ENCODE measurements at places on chromosomes 3 and 15.

- no peak for DNase-seq
These were observed 9.3 kb downstream of the MKRN3 start for GRCh38 chr15:23574742-23575141.

- no peak for DNase-seq
These were observed 5.9 kb upstream of the ITPKA start for GRCh38 chr15:41487802-41488201.

DNA sequence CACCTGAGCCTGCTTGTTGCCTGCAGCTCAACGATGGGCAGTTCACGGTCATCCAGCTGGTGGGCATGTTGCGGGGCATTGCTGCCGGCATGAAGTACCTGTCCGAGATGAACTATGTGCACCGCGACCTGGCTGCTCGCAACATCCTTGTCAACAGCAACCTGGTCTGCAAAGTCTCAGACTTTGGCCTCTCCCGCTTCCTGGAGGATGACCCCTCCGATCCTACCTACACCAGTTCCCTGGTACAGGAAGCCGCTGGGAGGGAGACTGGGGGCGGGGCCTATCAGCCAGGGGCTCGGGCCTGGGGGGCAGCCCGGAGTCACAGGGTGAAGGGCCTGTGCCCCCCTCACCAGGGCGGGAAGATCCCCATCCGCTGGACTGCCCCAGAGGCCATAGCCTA lies 18.8 kb downstream of the EPHB3 start:
- no peak for DNase-seq

DNA sequence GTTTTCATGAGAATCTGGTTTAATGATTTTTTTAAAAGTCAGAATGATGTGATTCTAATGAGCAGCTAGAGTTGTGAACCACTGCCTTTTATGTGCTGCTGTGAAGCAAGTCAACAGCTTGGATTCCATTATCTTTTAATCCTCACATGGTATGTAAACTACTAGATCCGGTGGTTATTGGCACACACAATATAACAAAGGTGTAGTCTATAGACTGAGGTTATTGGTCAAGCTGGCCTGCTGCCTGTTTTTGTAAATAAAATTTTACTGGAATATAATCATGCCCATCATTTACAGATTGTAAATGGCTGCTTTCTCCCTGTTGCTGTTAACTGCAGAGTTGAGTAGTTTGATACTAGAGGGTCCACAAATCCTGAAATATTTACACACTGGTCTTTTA lies 103.1 kb downstream of the OTOL1 start:
- DNase-seq: no peak

GRCh38 chr15:91049378-91050127 lies 27.2 kb upstream of the VPS33B start:
- peak; percentile 74 for DNase-seq

DNA sequence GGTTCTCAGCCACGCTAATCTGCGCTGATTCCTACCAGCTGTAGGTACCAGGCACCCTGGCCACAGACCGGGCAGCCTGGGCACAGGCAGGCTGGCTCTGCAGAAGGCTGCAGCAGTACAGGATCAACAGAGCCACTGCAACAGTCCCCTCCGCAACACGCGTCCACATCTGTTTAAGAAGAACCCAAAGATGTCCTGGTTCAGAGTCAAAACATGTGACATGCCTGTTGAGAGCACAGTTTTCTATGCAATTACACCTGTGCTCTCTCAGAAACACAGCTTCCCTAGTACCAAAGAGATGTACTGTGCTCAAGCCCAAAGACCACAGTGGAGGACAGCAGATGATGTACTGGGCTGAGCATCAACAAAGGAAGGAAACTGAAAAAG lies 18.8 kb downstream of the LRIG1 start:
- no peak for DNase-seq

DNA sequence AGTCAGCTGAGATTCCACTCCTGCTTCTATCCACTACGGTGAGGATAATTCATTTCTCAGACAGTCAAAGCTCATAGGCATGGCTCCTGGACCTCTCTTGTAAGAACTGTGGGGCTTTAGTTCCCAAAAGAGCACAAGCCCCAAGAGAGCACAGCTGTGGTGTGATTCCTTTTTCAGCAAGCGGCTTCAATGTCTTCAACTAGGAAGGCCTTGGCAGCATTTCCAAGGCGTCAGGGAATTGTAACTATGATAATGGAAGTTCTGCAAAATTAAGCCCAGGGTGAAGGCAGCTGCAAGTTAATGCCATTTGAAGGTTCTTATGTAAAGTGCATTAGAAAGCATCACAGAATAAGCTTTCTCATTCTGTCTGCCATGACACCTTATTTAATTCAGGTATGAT lies 657.1 kb downstream of the GRM7 start:
- DNase-seq: no peak

GRCh38 chr3:120093911-120094775 lies at the start of gene GSK3B:
Gene GSK3B (minus strand): TSS chr3:120094447. CDS start chr3:120093434, 1,013 bp downstream.
- DNase-seq: peak; percentile 99

GRCh38 chr3:49500732-49501609 lies 30.9 kb downstream of the DAG1 start:
- DNase-seq: no peak

DNA sequence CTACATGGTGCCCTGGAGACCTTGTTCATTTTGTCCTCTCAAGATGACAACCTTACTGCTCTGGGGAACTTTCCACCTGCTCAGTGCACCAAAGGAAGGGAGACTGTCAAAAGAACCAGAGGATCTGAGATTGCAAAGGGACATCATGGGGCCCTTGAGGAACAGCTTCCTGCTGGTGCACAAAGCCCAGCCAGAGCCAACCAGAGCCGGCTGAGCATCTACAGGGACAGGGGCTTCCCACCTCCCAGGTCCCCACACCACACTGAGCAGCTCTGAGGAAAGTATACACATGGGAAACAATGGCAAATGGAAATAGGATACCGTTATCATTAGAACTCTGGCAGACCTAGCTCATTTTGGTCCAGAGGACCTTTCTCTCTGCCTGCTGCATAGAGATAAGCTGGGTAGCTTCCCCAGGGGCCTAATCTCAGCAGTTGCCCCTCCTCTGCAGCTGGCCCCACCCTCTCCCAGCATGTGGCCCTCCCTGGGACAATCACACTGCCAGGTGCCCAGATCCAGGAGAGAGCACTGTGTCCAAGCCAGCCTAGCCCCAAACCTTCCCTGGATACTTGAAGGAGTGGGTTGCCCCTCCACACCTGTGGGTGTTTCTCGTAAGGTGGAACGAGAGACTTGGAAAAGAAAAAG lies 123.4 kb upstream of the PRR20G start:
- DNase-seq: no peak

GRCh38 chr15:97991972-97992541 lies 31.6 kb downstream of the ARRDC4 start:
- no peak for DNase-seq

GRCh38 chr3:184738506-184738890 lies 26.6 kb upstream of the MAGEF1 start:
- DNase-seq: no peak

GRCh38 chr3:10173926-10174435 lies 9.3 kb downstream of the IRAK2 start:
- no peak for DNase-seq

GRCh38 chr3:38153221-38153620 lies 12.1 kb upstream of the OXSR1 start:
- DNase-seq: no peak

DNA sequence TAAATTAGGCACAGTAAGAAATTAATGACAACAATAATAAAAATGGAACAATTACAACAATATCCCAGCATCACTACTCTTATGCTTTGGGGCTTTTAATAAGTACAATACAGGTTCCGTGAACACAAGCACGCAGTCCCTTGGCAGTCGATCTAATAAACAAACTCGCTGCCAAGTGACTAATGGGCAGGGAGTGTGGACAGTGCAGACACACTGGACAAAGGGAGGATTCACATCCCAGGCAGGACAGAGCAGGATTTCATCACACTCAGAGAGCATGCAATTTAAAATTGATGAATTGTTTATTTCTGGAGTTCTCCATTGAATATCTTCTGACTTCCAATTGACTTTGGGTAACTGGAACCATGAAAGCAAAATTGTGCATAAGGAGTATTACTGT lies 524.1 kb upstream of the CFAP20DC start:
- no peak for DNase-seq

DNA sequence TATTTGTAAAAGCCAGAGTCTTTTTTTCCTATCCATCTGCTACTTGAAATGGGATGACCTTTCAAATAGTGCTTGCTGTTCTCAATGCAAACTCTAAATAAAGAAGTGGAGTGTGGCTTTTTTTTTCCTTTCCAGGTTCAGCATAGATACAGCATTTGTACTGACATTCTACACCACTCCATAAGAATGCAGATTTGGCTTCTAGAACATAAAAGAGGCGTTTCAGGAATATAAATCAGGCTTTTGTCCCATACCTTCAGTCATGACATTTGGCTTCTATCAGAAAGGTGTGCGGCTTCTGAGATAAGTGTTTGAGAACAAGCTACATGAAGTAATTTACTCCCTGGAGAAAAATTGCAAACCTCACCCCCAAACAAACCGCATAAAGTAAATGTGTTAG lies 553.1 kb downstream of the FHIT start:
- DNase-seq: no peak

DNA sequence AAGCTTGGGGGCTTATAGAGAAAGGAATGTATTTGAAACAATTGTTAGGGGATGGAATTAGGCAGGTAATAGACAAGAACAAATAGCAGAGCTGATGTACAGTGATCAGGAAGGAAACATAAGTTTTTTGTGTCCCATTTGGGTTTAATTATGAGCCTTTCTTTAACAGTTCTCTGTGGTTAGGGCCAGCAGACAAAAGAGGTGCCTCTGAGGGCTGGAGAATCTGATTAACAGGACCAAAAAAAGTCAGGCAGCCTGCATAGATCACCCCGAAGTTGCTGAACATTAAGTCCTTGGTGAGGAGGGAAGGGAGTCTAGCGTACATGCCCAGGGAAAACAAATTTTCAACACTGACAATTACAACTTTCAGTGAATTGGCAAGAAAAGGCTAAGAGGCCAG lies 88.6 kb upstream of the SPRED1 start:
- DNase-seq: no peak

- no peak for DNase-seq
These were observed 65.2 kb downstream of the FNDC3B start for GRCh38 chr3:172104471-172105072.

DNA sequence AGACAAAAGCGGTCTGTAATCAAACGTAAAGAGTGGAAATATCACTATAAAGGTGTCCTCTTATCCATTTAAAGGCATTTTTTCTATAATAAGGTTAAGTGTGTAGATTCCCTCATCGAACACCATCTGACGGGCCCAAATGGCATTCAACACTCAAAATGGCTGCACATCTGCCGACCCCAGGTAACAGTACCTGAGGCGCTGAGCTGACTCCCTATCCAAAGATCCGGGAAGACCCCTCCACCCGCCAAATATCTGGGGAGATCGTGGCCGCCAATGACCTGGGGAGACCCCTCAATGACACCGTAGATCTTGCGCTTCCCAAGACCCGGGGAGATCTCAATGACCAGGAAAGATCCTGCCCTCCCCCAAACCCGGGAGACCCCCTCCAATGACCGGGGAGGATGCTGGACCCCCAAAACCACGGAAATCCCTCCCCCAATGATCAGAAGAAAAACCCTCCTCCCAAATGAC lies 476 bp downstream of the IP6K2 start:
- DNase-seq: peak; percentile 65

DNA sequence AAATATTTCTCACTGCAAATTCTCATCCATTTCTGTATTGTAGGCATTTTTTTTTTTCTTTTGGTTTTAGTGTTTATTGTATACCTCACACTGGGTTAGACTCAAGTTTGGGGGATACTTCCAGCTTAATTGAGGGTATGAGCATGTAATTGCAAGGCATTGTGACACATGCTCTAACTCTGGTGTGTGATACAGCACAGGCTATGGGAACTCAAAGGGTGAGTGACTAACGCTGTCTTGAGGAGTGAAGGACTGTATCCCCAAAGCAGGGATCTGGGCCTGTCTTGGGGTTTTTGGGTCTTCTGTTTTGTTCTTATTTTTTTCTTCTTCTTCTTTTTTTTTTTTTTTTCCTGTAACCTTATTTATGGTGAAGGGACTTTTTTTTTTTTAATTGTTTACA lies 26.9 kb downstream of the MAP2K1 start:
- DNase-seq: no peak

GRCh38 chr15:87929841-87930240 lies 326.7 kb downstream of the NTRK3 start:
- DNase-seq: no peak

GRCh38 chr15:62547584-62547983 lies 382.5 kb upstream of the C2CD4B start:
- no peak for DNase-seq

- no peak for DNase-seq
These were observed 296.7 kb downstream of the PLCL2 start for GRCh38 chr3:17181413-17181907.

GRCh38 chr3:127454051-127454450 lies 136.5 kb downstream of the TPRA1 start:
- DNase-seq: peak; percentile 33

- no peak for DNase-seq
These were observed 47.1 kb downstream of the CMTM7 start for GRCh38 chr3:32438596-32439344.

DNA sequence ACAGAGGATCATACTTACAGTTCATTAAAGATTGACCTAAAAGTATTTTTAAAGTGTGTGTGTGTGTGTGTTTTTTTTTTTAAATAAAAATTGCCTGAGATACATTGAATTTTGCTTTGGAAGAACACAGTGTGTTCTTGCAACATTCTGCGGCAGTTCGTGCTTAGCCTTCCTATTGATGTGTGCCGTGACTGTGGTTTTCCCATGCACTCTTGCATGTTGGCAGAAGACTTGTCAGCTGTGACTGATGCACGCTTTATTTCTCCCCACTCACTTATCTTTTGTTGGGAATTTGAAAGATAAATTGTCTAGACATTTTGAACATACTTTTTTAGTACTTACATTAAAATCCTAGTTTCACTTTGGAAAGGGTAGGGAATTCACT lies 136.3 kb upstream of the LRRFIP2 start:
- DNase-seq: no peak

DNA sequence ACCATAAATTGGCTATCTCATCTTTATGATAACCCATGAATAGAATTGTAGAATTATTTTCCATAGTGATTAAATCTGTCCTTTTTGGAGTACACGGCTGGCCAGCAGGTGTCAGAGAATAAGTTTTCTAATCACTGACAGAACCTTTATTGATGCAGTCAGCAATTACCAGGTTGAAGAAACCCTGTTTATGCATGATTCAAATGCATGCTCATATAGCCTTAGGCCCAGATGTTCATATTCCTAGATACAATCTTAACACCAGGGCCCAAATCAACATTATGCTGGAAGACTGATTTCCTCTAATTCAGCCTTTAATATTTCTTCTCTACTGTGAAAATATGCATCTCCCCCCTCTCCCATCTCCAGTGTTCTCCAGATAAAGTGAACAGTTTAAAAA lies 243.5 kb upstream of the DCBLD2 start:
- no peak for DNase-seq

GRCh38 chr3:116899253-116899652 lies 189.7 kb downstream of the TUSC7 start:
- no peak for DNase-seq

Measured in right forelimb (tissue), 1 donor.